AG09319 (cell line): ENCODE measurements at places on chromosomes 2 and 18.

GRCh38 chr2:173191601-173192000 lies 116.0 kb downstream of the MAP3K20 start:
- DNase-seq: no peak

DNA sequence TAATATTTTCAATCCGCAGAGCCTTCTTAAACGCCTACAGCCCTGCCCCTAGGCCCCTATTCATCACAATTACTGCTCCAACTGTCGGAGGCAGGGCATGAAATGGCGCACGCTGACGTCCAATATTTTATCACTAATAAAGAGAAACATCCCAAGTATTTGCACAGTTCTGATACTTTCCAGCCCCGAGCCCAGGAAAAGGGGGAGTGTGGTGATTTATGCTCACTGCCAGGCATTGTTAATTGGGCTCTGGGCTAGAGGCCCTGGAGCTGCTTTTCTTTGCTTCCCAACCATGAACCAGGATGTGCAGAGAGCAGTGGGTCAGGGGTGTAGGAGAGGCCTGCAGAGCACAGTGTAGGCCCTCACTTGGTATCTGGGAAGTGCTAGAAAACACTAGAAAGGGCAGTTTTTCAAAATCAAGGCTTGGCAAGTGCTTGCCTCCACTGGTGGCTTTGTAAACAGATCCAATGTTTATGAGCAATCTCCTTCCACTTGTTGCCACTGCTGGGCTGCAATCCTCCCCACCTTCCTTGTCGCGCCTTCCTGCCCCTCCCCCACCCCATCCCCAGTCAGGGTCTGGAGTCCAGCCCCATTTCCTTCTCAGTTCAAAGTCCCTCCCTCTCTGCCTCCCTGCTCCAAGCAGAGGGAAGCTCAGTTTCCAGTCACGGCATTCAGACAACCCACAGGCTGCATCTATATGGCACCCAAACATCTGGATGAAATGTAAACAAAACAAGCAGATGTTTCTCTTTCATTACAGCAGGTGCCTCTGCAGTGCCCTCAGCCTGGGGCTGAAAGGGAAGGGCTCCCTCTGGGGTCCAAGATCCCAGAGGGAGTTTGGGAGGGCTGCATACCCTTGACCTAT lies 83.9 kb upstream of the PKDCC start:
- DNase-seq: no peak

GRCh38 chr2:158325031-158325781 lies 131.3 kb downstream of the CCDC148 start:
- DNase-seq: no peak

GRCh38 chr2:51103205-51103604 lies 71.3 kb upstream of the NRXN1 start:
- no peak for DNase-seq

DNA sequence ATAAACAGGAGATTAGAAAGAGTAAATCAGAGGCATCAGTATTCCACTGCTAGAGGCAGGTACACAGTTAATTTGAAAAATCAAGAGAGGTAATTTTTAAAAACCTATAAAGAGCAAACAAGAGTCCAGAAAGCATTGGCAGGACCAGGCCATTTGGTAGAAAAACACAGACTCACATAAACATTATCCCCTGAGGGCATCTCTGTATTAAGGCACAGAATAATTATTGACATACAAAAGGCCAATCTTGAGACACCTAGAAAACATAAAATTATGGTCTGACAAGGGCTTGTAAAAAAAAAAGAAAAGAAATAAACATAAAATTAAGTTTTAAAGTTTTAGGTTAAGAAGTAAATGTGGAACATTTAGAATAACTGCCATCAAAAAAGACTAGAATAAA lies 120.6 kb downstream of the OSBPL1A start:
- no peak for DNase-seq

GRCh38 chr2:199223791-199224190 lies 233.9 kb downstream of the SATB2 start:
- DNase-seq: no peak

GRCh38 chr18:10113121-10114022 lies 199.6 kb downstream of the VAPA start:
- no peak for DNase-seq

GRCh38 chr2:232779934-232780333 lies 3.6 kb upstream of the KCNJ13 start:
- no peak for DNase-seq

DNA sequence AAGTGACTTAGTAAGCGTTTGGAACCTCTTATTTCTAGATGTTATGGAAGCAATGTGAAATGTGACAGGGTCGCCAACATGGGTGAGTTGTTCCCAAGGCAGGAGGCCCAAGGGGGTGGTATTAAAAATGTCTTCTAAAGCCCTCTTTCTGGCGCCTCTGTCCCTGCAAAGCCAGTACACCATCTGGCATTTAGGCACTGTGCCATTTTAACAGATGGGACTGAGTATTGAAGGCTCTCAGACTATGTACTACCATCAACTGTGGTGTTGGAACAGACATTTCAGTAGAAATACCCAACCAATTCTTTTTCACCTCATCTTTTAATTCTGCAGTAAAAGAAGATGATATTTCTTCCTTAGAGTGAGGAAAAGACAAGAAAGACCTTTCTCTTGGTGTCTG lies 384.5 kb upstream of the MMADHC start:
- no peak for DNase-seq

GRCh38 chr2:142285480-142285879 lies 154.7 kb upstream of the LRP1B start:
- no peak for DNase-seq

GRCh38 chr2:32229635-32230034 lies 35.1 kb downstream of the NLRC4 start:
- no peak for DNase-seq

DNA sequence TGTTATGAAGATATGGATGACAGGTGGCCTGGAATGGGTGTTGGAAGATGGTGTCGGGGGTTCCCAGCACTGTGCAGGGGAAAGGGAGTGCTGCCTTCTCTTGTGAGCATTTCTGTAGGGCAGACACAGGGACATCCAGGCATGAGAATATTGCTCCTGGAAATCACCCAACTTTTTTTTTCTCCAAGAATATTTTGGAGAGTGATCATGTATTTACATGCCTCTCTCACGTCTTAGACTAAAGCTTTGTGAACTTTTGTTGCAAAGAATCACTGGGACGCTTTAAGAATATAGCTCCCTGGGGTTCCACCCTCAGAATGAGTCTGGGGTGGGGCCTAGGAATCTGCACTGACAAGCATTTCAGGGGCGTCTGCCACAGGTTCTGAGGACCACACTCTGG lies 68.7 kb downstream of the VWA3B start:
- DNase-seq: no peak

DNA sequence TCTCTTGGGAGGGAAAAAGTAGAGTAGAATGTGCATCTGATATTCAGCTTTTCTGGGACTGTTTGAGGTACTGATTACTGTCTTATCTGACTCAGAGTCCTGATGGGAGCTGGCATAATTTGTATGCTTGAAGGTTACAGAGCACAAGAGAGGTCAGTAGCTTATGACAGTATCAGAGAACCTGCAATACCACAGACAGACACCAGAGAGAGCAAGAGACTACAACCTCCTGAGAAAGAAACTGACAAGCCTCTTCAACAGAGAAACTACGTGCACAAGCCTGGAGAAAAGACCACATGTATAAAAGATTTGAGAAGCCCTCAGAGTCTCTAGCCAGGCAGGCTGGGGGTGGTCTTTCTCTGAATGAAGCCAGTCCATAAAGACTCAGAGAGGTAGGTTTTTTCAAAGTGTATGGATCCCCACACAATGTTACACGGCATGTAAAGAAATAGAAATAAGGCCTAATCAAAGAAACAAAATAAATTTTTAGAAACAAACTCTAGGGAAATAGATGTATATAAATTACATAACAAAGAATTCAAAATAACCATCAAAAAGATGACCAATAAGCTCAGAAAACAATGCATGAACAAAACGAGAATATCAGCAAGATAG lies 568.3 kb downstream of the LRRTM4 start:
- no peak for DNase-seq

- no peak for DNase-seq
Observed at GRCh38 chr2:15984368-15985255, 44.3 kb downstream of the MYCN start.

GRCh38 chr2:102592601-102593000 lies 26.8 kb upstream of the SLC9A2 start:
- DNase-seq: no peak

DNA sequence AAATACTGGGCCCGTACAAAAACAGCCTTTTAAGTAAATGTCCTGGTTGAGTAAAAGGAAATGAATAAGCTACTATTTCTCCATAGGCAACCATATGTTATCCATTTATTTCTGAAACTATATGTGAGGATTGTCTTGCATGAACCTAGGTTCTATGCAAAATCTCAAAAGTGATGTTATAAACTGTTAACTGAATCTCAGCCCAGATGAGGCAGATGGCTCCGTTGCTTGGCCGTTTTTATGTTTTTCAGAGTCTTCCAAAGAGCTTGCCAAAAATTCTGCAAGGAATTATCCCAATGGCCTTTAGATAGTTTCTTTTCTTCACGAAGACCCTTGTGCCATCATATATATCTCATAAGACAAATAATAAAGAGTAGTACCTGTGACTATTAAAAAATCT lies 1669.5 kb upstream of the DDX18 start:
- DNase-seq: no peak

GRCh38 chr2:148853458-148853857 lies 21.6 kb upstream of the KIF5C start:
- DNase-seq: no peak

- DNase-seq: no peak
Observed at GRCh38 chr2:88537640-88538039, 85.1 kb upstream of the FOXI3 start.

- no peak for DNase-seq
Observed at GRCh38 chr2:147559070-147559725, 285.6 kb upstream of the ACVR2A start.

GRCh38 chr2:1947316-1947715 lies 203.0 kb upstream of the PXDN start:
- no peak for DNase-seq

GRCh38 chr2:97067279-97068004 lies 27.2 kb downstream of the FAHD2B start:
- no peak for DNase-seq

- DNase-seq: peak; percentile 73
Observed at GRCh38 chr2:240433973-240434727, 1.3 kb upstream of the GPC1 start.

DNA sequence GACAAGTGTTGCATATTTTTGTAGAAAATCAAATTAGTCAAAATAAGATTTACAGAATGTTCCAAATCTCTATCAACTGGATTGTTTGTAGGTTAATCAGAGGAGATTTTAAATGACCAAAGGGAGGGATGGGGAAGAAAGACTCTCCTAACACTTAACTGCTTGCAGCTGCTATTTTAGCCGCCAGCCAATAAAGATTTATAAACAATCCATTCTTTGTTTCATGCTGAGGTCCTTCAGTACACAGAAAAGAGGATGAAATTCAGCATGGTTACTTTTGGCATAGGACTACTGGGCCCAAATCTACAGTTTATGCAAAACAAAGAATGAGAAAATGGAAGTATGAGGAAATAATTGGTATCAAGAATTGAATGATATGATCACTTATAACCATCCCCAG lies 86.4 kb upstream of the FN1 start:
- DNase-seq: no peak

DNA sequence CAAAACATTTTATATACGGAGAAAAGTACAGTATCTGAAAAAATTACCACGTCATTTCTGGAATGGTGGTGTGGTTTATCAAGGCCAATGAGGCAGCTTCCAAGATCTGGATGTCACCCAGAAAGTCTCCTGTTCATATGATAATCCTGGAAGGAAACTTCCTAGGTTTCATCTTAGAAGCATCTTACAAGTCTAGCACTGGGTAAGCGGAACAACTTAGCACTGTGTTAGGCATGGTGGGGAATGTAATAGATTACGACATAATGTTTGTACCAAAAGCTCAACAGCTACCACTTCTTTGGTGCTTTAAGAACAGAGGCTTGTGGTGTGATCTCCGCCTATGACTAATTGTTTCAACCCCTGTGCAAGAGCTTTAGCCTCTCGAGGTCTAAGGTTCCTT lies 63.1 kb upstream of the LYPD1 start:
- DNase-seq: no peak

DNA sequence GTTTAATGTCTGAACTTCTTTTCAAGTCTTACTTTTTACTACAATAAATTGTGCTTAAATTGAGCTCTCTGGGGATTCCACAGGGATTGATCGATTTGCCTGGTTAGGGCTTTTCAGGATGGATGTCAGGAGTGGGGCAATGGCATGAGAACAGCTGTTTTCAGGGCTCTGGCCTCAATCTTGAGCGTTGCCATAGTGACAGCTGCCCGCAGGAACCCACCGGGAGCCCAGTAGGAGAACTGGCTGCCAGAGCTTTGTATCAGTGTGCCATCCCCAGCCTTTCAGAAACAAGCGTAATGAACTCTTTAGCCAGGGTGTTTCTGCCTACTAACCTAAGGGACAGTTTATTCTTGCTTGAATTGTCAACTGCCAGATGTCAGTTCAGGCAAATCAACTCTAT lies 93.5 kb downstream of the GALNT3 start:
- no peak for DNase-seq

DNA sequence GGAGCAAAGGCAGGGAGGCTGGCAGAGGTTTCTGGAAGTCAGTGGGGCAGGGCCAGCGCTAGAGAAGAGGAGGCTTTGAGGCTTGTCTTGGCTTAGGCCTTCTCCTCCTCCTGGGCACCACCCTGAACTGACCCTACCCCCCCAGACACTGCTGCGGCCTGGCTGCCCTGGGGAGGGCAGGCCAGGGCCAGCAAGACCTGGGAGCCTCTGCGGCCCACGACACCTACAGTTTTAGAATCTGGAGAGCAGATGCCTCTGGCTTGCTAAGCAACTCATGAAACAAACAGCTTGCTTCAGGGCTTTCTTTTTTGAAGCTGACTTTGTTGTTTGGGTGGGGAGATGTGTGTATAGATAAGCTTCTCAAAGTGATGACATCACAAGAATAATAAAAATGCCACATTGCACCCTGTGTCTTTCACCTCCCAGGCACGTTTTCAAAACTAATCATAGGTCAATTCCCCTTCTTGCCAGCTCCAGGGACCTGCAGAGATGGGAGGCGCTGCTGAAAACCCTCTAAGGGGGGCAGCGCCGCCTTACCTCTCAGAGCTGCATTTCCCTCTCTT lies 46.2 kb upstream of the SMAD7 start:
- peak; percentile 68 for DNase-seq

- no peak for DNase-seq
Observed at GRCh38 chr2:137522620-137523011, 441.7 kb upstream of the HNMT start.

GRCh38 chr2:68798569-68798968 lies 64.0 kb downstream of the ARHGAP25 start:
- no peak for DNase-seq

- no peak for DNase-seq
Observed at GRCh38 chr2:228615496-228615895, 434.0 kb upstream of the SPHKAP start.

- no peak for DNase-seq
Observed at GRCh38 chr2:174438146-174438886, 42.8 kb downstream of the SCRN3 start.

GRCh38 chr2:209942426-209942825 lies 60.0 kb upstream of the RPE start:
- no peak for DNase-seq
